ENCODE measurements at places on chromosomes 16 and 17.

DNA sequence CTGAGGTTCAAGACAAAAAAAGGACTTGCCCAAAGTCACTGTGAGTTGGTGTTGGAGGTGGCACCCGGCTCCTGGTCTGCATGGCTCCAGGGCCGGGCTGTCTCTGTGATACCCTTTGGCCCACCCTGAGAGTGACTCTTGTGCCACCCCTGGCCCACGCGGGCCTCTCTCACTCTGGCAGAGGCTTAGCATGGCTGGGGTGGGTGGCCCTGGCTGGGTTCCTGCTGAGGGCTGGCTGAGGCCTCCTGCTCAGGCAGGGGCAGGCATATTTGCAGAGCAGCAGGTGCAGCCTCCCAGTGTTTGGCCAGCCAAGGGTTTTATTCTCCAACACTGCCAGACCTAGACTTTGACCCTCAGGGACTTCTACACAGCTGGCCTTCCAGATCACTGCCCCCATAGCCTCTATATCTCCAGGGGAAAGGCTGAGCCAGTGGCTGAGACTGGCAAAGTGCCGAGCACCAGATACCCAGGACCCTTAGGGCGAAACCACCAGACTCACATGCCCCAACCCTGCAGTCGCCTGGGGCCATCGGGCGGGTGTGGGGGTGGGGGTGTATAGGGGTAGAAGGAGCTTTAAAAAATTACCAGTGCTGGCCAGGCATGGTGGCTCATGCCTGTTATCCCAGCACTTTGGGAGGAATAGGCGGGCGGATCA lies 21.5 kb upstream of the ADGRG1 start:
- DNase-seq = no peak

GRCh38 chr16:1548233-1548632 lies 14.8 kb downstream of the TMEM204 start:
- DNase-seq = no peak

DNA sequence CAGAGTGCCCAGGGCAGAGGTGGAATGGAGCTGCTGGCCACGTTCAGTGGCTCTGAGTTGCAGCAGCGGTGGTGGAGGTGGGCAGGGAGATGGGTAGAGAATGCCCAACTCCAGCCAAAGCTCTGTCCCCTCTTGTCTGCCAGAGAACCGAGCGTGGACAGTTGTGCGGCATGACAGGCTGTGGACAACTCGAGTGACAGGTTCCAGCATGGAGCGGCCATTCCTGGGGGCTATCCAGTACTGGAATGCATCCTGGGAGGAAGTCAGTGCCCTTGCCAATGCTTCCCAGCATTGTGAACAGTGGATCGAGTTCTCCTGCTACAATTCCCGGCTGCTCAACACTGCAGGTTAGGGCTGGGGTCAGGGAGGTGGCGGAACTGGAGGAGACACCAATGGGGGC lies 8.3 kb downstream of the CNTNAP1 start:
- DNase-seq = no peak

DNA sequence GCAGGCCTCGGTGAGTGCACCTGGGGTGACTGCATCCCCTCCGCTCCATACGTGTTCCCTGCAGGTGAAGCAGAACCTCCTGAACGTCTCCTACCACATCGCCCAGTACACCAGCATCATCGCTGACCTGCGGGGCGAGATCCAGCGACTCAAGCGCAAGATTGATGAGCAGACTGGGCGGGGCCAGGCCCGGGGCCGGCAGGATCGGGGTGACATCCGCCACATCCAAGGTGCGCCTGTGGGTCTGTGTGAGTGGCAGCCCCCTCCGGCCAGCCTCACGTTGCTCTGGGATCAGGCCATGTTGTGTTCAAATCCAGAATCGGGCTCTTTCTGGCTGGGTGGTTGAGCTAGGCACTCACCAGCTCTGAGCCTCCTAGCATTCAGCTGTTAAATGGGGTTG lies 12.5 kb downstream of the BTBD17 start:
- DNase-seq = no peak

GRCh38 chr17:69588316-69588715 lies 173.8 kb downstream of the MAP2K6 start:
- no peak for DNase-seq

GRCh38 chr16:86986809-86987487 lies 330.2 kb downstream of the C16orf95 start:
- DNase-seq = no peak

DNA sequence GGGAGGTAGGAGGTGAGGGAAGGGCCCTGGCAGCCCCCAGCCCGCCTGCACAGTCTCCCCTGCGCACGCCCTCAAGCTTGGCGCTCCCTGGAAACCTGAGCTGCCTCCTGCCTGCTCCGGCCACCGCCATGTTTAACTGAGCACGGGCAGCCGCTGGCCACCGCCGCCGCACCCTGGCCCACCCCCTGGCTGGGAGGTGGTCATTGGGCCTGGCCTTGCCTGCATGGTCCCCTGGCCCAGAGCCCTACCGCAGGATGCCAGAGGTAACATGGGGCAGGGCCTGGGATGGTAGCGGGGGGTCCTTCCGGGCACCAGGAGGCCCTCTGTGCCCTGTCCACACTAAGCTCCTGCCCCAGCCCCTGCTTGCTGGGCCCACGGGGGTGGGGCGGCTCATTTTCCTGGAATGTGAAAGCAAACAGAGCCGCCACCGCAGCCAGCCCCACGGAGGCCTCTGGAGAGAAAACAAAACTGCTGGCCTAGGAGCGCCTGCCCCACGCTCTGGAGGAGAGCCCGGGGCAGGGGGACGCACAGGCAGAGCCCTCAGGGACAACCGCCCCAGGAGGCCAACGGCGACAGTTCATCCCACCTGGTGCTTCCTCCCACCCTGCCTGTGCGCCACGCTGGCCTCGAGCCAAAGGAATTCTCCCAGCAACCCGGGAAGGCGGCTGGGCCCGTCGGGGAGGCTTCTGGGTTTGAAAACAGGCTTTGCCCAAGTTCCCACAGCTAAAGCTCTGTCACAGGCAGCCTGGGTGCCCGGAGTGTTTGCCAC lies 8.9 kb downstream of the NHERF2 start:
- no peak for DNase-seq

DNA sequence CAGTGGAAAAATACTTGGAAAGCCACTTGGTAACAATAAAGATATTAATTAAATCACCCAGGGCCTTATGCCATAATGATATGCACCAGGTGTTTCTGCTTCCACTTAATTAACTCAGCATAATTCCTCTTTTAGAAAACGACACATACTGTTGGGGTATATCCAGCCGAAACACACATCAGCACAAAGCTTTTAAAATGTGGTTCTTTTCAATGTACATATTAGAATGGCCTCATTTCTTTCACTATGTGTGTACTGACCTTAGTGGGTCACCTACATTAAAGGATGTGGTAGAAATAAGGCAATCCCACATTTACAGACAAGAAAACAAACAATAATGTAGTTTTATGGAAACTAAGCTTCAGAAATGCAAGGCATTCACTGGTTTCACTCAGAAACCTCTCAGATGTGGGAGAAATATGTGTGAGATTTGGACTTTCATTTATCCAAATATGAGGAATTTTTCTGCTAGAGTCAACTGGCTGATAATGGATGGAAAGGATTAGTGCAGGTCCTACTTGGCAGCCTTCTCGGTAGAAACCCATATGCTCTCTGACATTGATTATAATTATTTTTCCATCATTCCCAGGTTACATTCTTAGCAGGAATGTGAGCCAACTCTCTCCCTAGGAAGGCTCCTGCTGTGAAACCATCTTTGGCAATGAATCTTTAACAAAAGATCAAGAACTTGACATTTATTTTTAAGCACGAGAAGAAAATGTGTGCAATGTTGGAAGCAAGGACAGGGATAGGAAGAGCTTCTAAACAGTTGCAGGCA lies 66.7 kb upstream of the DHX40 start:
- DNase-seq = no peak

- DNase-seq = no peak
Observed at GRCh38 chr17:11506635-11507034, 91.6 kb upstream of the DNAH9 start.

GRCh38 chr16:89374393-89374960 lies 115.9 kb downstream of the ANKRD11 start:
- DNase-seq = peak; percentile 41

GRCh38 chr17:74458835-74459234 lies 7.6 kb upstream of the CD300A start:
- DNase-seq = no peak

GRCh38 chr17:2701161-2701995 lies 10.2 kb downstream of the CLUH start:
- no peak for DNase-seq

DNA sequence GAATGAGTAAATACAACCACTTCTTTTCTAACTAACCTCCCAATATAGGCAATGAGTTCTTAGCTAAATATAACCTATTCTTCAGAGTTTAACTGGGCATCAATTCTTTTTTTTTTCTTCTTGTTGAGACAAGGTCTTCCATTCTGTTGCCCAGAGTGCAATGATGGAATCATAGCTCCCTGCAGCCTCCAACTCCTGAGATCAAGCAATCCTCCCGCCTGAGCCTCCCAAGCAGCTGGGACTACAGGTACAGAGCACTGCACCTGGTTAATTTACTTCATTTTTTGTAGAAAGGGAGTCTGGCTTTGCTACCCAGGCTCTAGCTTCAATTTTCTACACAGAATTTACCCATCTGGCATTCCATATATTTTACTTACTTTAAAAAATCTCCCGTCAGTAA lies 1.1 kb downstream of the METTL16 start:
- DNase-seq = no peak

DNA sequence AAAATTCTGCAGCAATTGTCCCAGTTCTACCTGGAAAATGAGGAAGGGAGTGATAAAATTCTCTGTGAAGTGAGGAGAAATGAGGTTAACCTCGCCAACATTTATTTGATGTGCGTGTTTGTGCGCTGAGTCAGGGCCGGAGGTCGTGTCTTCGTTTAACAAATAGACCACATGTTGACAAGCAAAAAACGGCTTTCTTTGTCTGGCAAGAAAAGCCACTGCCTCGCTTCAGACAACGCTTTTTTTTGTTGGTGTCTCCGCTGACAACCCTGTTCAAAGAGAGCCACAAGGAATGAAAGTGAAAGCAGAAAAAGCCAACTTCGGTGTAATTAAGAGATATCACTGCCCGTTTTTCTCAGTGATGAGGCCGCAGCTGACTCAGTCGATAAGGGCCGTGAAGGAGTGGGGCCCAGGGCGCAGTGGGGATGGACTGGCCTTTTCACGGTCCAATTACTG lies 510.6 kb downstream of the CDH13 start:
- DNase-seq = no peak

DNA sequence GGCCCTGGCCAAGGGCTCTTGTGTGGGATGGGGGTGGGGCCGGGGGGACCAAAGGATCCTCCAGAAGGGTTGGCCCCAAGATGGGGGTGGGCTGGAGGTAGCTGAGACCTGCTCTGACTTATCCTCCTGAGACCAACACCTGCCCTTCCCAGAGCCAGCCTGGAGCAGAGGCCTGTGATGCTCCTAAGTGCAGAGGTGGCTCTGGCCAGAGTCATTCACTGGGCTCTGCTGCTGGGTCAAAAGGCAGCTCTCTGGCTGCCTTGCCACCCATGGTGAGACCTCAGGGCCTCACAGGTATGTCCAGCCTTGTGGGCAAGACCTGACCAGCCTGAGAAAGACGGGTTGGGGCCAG lies 393 bp downstream of the SERPINF2 start:
- DNase-seq = no peak

DNA sequence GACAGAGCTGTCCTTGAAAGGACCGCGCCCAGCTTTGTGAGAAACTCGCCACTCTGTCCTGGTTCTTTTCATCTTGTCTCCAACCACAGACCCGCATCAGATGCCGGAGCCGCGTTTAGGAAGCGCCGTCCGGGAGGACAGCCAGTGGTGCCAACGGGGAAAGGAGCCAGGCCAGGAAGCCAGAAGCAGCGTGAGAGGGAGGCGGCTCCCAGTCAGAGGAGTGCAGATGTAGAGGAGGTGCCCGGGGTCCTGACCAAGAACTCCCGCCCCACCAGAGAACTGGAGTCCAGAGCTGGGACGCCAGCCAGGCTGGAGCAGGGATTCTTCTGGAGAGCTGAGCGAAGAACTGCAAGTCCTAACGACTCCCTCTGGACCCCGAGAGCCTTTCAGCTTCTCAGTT lies 49.3 kb upstream of the TNRC6C start:
- no peak for DNase-seq

- no peak for DNase-seq
Observed at GRCh38 chr17:12973496-12974004, 44.3 kb downstream of the ELAC2 start.

GRCh38 chr16:53341792-53342191 lies 92.5 kb upstream of the RBL2 start:
- DNase-seq = no peak

GRCh38 chr17:33272438-33272837 lies 20.7 kb downstream of the ASIC2 start:
- DNase-seq = no peak

DNA sequence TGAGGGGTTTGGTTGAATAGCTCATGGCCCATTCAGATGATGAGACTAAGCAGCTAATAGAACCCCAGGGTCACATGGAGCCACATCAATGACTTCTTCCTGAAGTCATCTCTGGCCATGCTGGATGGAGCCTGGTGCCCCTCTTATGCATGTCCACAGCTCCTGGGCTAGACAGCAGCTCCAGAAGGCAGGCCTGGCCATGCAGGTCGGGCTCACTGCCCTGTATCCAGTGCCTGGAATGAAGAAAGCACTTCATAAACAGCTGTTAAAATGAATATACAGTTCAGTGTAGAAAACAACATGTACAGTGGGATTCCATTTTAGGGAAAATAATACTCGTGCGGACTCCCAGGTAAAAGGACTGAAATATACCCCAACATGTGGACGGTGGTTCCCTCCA lies 73.9 kb downstream of the GNAO1 start:
- no peak for DNase-seq

GRCh38 chr17:27294689-27295630 lies 1.0 kb downstream of the WSB1 start:
- peak; percentile 58 for DNase-seq

- DNase-seq = no peak
Observed at GRCh38 chr16:75727221-75727620, 931 bp upstream of the CPHXL start.

- DNase-seq = peak; percentile 53
Observed at GRCh38 chr16:84933774-84934631, 77.3 kb downstream of the ZDHHC7 start.

- DNase-seq = peak; percentile 87
Observed at GRCh38 chr17:59440757-59441463, 109.5 kb downstream of the YPEL2 start.

DNA sequence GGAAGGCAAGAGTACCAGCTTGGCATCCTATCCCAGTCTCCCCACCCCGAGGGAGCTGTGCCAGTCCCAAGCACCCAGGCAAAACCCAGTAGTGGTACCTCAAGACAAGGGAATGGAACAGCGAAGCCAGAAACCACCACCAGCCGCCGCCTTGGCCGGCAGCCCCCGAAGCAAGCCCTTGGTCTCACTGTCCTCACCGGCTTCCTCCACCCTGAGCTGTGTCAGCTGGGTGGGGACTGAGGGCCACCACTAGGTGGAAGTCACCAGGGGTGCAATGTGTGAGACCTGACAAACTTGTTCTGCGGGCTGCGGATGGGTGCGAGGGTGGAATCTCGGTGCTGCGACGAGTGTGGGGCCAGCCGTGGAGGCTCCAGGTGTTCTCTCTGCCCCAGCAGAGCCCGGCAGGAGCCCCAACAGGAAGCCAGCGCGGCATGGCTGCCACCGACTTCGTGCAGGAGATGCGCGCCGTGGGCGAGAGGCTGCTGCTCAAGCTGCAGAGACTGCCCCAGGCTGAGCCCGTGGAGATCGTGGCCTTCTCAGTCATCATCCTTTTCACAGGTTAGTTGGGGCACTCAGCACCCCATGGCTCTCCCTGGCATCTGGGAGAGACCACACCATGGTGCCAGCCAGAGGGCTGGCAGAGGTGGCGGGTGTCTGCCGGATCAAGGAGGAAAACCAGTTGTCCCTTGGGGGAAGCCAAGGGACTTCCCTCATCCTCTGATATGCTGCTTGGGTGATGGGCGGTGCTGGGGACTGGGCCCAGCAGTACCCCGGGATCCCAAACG lies 6.7 kb downstream of the SMIM5 start:
- DNase-seq = no peak

Measured in hippocampal formation (tissue), 2 donors.